Esophagus muscularis mucosa (tissue), 4 donors: ENCODE measurements at places on chromosomes 6 and 20. TPM values are rescaled to one million over a fixed set of nuclear protein-coding genes. Genes with fewer than 3 reads are reported as not detected.

The PDRG1 gene
- 7.9 TPM for total RNA-seq

The ELOVL4 gene
- total RNA-seq: 2.1 TPM

The PSORS1C1 gene
- total RNA-seq: 1.2 TPM

The SIRPB2 gene
- total RNA-seq: 4.7 TPM

The TSPO2 gene
- not detected for total RNA-seq

The CCHCR1 gene
- 5.8 TPM for total RNA-seq

The THBD gene
- 206 TPM for total RNA-seq
